NCI-H510A treated with DMSO at 0.1 percent for 48 hours (cell line): ENCODE measurements at places on chromosomes 2 and 18.

GRCh38 chr18:34951625-34952379 is 89.4 kb upstream of the MAPRE2 start:
- no peak for DNase-seq

DNA sequence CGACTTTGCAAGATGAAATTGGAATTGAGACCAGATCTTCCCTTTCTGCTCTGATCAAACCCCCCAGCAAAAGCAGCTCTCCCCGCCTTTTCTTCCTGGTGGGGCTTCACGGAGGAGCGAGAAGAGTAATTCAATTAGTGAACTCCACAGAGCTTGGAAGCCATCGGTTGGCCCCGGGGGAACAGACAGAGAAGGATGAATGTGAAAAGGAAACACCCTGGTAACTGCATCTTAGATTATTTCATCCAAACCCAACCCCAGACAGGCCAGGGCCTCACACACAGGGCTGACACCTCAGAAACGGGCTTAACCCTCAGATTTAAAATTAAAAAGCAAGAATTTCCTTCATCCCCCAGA is 18.3 kb downstream of the SMAD7 start:
- no peak for DNase-seq

- no peak for DNase-seq
Measured at GRCh38 chr2:237691029-237691907, 63.9 kb downstream of the LRRFIP1 start.

DNA sequence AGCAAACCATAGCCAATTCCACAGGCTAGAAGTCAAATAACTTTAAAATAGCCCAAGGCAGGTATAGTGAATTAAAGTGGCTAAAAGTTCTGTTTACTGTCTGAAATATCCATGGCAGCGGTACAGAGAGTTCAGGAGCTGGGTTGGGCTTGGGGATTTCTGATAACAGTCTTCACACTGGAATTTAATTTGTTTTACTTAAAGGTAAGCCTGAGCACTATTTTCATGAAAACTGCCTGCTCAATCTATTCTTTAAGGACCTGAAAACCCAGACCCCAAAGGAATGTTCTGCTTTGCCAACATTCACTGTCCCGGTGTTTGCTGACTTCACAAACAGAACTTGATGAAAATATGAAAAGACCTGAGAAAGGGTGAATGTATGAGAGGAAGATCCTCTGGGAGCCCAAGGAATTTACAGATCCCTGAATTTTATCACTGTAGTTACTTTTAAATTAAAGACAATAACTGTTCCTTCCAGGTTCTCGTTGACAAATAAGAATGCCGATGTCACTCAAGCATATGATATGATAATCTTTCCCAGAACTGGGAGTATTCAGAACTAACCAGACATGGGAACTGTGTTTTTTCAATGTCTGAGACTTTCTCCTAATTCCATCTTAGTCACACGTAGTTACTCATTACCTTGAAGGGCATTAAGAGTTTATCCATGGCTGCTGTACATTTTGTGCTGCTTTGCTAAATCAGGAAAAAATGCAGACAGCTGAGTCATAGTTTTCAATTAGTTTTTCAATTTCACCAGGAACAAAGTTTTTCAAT is 28.3 kb upstream of the ITGB6 start:
- DNase-seq, result no peak

- DNase-seq, result no peak
Measured at GRCh38 chr2:66633631-66634030, 198.7 kb downstream of the MEIS1 start.

DNA sequence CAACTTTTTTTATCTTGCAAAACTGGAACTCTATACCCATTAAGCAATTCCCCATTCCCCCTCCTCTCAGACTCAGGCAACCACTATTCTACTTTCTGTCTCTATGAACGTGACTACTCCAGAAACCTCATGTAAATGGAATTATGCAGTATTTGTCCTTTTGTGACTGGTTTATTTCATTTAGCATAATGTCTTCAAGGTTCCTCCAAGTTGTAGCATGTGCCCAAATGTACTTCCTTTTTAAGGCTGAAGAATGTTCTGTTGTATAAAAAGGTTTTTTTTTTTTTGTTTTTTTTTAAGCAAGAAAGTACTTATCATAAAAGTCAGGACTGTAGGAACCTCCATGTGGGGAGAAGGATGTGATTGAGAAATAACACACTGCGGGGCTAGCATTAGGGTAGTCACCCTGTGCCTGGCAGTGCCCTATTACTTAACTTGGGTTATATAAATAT is 262.9 kb upstream of the FBXO11 start:
- DNase-seq, result no peak

DNA sequence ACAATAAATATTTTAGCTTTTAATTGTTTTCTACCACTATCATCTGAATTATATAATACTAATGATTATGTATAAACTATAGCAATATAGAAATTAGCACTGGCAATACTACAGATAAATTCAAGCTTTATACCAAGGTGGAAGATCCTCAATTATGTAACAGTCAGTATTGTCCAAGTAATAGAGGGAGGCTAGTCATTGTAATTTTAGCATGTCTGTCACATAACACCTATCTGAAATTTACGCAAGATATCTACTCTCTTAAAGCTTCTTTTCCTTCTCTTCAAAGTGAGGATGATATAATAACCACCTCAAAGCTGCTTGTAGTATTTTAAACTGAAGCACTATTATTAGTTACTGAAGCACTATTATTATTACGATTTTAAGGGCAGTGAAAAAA is 12.2 kb downstream of the KCNJ3 start:
- DNase-seq, result no peak

- DNase-seq, result no peak
Measured at GRCh38 chr2:170076189-170076588, 101.8 kb upstream of the MYO3B start.

GRCh38 chr2:190592831-190593230 is 56.1 kb upstream of the NAB1 start:
- DNase-seq, result no peak

GRCh38 chr2:174617120-174617519 is 19.5 kb upstream of the WIPF1 start:
- DNase-seq, result no peak

DNA sequence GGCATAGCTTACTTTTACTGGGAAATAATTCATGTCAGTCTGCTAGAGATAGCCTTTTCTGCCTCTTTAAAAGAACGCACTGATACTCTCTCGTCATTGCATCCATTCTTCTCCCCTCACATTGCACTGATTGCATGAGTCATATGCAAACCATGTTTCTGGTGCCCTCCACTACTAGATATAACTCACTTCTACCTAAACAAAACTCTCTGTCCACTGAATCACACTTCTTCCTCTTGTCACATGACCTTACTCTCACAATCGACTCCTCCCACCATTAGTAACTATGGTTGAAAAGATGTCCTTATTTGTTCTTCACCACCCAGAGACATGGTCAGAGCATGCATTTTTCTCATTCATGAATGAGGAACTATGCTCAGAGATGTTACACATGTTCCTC is 158.0 kb downstream of the CSRNP3 start:
- no peak for DNase-seq

DNA sequence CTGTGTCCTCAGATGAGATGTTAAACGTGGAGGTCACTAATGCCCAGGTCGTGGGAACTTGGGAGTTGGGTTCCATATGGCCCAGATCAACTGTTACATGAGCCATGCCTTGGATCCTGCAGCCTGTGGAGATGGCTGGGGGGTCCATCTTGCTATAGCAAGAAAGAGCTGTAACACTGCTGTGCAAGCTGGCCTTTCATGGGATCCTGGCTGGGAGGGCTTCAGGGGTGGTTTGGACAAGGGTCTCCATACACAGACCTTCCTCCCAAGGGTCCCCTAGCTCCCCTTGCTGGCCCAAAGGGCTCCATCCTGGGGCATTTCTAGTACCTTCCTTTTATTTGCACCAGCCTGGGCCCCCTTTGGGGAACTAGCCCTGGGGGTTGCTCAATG is 337.7 kb downstream of the DYSF start:
- DNase-seq, result no peak

DNA sequence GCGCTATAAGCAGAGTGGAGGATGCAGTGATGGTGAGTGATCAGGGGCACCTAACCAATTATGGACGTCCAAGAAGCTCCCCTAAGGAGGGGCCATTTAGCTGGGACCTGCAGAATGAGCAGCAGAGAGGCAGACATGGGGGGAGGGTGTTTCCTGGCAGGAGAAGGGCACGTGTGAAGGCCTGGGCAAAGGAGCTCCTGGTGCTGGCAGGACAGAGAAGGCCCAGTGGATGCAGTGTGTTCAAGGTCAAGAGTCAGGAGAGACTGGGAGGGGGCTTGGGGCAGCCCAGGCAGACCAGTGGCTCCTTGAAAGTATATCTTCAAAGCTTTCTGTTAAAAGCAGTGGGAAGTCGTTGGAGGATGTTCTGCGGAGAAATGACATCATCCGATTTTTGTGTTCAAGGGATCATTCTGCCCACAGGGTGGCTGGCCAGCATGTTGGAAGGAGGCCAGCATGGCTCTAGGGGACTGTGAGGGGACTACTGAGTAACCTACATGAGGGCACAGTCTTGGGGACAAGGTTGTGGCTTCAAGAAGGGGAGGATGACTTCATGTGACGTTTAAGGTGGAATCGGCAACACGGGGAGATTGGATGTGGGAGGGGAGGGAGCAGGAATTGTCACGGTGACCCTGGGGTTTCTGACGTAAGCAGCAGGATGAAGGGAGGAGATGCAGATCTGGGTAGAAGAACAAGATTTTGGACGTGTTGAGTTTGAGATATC is 9.0 kb upstream of the CIB4 start:
- no peak for DNase-seq

DNA sequence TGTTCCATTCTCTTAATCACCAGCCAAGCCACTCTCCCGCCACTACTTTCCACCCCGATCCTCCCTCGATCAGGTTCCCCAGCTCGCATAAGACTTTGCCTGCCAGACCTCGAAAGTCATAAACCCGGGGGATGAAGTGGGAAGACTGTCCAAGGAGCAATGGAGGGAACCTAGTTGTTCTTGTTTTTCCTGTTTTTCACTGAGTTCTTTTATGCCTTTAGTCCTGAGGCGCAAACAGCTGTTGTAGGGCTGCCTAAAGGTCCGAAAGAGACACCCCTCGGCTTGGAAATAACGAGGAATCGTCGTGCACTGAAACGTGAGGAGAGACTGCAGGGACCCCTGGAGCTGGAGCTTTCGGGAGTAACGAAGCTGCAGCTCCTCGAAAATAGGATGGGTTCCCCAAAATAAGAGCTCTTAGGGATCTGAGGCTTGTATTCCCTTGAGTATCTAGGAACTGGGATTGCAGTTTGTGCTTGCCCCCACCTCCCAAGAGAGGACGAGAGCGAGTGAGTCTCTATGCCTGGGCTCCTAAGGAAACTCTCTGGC is 1.7 kb upstream of the HOXD12 start:
- DNase-seq, result no peak

DNA sequence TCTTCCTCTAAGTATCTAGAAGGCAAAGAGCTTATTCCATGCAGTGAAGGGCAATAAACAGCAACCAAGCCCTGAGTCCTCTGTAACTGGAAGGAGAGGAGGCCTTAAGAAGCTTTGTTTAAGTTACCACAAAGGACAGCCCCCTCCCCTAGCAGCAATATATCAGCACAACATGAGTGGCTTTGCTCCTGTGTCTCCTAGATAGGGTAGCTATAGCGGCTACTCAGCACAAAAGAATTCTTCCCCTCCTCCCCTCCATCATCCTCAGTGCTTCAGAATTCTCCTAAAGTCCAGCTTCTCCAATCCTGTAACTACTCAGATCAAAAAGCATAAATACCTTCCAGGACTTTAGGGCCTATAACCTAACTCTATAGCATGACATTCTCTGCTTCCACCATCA is 16.5 kb downstream of the SUMO1 start:
- DNase-seq, result no peak

GRCh38 chr2:217260441-217261115 is 400.7 kb upstream of the TNP1 start:
- no peak for DNase-seq

DNA sequence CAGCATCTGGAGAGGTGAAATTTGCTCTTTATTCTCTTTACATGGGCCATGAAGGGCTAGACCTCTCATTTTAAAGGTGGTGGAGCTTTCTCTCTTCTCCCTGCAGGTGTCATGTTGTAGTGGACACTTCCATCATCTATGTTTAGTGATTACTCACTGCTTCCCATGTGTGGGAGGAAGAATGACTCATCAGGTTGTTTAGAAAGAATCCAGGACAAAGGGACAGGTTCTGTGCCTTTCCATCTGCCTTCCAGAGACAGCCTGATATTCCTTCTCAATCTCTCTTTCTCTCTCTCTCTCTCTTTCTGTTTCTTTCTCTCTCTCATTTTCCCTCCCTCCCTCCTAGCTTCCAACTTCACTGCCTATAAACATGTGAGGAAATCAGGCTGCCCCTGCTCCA is 38.7 kb downstream of the SCG2 start:
- DNase-seq, result peak; percentile 82

GRCh38 chr18:13237073-13237472 is 18.5 kb downstream of the LDLRAD4 start:
- no peak for DNase-seq

GRCh38 chr18:54254265-54254758 is 15.0 kb upstream of the POLI start:
- peak; percentile 7 for DNase-seq

GRCh38 chr2:241272303-241273209 is 42.9 kb downstream of the HDLBP start:
- peak; percentile 14 for DNase-seq

DNA sequence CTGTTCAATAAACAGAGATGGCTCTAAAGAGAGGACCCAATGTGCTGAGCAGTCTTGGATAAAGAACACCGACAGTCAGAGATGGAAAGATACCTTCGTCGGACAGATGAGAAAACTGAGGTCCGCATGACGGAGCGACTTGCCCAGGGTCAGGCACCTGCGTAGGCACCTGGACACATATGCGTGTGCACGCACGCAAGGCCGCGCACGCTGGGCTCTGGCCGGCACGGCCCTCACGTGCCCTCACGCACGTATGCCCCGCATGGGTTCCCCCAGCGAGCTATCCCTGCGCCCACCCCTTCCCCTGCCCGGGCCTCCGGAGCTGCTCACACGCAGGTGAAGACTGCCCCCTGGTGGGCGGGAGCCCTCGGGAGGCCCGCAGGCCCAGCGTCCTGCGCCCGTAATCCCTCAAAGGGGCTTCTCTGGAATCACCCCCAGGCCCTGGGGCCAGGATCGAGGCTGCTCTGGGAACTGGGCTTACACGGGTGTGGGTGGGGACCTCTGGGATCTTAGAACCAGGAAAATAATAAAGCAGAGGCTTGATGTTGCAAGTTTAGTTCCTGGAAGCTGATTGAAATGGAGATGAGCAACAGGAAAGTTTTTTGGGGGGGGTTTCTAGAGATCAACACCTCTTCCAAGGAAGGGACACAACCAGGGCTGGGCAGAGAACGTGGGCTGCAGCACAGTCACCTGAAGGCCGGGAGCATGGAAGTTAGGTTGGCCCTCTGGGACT is 246.3 kb downstream of the TNS1 start:
- DNase-seq, result no peak

- DNase-seq, result no peak
Measured at GRCh38 chr2:66235428-66235827, 199.5 kb upstream of the MEIS1 start.

GRCh38 chr2:72330652-72331051 is 183.0 kb upstream of the CYP26B1 start:
- DNase-seq, result peak; percentile 70

DNA sequence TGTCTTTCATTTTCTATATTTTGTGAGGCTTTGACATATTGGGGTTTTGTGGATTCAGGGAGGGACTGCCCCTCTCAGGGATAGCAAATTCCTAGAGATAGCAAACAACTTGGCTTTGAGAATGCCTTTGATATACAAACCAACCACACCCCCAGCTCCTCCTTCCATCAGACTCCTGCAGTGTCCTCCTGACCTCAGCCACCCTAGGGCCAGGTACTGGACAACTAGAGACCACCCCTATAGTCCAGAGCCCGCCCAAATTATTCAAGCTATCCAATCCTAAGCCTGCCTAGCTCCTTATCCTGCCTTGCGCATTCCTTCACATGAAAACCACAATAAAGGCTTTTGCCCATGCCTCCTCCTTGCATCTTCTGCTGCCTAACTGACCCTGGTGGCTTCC is 22.9 kb upstream of the STAM2 start:
- no peak for DNase-seq
